GM23338 (cell line): ENCODE measurements at places on chromosomes 7 and 10. TPM values are rescaled to one million over a fixed set of nuclear protein-coding genes. Genes with fewer than 3 reads are reported as not detected.
A peak's percentile ranks its signal among the peaks of the same experiment; 100 is the strongest.

DNA sequence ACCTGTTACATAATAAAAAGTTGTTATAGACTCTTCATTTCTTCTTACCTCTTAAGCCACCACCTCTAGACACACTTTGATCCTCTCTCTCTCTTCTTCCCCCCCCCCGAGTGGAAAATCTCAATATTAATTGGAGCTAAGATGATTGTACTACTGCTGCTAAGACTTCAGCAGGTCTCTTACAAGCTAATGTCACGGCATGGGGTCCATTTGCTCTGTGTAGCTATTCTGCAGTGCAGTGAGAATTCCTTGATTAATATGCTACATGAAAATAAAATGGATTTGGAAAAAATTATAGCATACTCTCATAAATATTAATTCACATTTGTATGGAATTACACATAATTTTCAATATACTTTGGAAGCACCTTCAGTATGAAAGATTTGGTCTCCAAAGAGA is 297.2 kb downstream of the AUTS2 start:
- DNase-seq = no peak

DNA sequence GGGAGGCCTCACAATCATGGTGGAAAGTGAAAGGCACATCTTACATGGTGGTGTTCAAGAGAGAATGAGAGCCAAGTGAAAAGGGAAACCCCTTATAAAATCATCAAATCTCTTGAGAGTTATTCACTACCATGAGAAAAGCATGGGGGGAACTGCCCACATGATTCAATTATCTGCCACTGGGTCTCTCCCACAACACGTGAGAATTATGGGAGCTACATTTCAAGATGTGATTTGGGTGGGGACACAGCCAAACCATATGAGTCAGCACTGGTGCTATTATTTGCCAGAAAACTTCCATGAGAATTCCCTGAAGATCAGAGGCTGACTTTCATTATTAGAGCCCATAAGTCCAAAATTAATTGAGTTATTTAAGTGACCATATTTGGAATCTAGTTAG is 1001.2 kb upstream of the POT1 start:
- no peak for DNase-seq

GRCh38 chr10:17479015-17479615 is 24.7 kb upstream of the ST8SIA6 start:
- no peak for DNase-seq

DNA sequence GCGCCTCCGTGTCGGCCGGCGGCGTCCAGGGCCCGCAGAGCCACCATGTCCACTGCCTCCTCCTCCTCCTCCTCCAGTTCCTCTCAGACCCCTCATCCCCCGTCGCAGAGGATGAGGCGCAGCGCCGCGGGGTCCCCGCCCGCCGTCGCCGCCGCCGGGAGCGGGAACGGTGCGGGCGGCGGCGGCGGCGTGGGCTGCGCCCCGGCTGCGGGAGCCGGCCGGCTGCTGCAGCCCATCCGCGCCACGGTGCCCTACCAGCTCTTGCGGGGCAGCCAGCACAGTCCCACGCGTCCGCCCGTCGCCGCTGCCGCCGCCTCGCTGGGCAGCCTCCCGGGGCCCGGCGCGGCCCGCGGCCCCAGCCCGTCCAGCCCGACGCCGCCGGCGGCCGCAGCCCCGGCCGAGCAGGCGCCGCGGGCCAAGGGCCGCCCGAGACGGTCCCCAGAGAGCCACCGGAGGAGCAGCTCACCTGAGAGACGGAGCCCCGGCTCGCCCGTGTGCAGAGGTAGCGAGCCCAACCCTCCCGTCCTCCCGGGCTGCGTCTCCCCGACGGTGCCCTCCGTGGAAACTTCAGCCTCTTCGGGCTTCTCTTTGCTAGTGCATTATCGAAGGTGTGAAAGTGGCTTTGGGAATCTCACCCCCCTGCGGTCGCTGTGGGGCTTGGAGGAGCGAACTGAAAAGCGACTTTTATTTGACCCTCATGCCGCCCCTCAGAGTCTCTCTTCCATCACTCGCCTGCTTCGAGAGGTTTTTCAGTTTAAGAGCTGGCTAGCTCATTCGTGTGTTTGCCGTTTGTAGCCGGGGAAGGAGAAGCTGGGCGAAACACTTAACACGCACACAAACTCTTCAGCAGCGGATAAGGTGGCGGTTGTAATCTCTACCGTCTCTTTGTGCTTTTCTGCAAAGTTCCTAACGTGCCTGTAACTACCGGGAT is 975 bp downstream of the GLCCI1 start:
- DNase-seq = peak; percentile 54

- DNase-seq = no peak
These were observed 270.5 kb downstream of the CCDC3 start for GRCh38 chr10:12730809-12731519.

DNA sequence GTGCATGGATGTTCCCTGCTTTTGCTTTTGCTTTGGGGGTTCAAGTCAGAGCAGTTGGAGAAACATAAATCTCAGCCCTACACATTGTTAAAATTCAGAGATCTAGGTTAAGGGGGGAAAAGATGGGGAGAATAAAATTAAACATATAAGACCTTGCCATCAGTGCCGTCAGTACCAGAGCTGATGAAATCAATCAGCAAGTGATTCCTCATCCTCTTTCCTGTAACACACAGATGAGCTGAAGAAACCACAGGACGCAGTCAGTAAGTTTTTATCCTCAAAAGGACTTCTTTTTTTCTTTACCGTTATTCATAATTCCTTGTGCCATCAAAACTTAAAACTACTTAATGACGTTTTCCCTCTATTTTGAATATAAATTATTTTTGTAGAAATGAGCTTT is 5.9 kb downstream of the HECW1 start:
- DNase-seq = no peak

GRCh38 chr10:108404155-108404554 is 1239.6 kb upstream of the SORCS1 start:
- DNase-seq = no peak

DNA sequence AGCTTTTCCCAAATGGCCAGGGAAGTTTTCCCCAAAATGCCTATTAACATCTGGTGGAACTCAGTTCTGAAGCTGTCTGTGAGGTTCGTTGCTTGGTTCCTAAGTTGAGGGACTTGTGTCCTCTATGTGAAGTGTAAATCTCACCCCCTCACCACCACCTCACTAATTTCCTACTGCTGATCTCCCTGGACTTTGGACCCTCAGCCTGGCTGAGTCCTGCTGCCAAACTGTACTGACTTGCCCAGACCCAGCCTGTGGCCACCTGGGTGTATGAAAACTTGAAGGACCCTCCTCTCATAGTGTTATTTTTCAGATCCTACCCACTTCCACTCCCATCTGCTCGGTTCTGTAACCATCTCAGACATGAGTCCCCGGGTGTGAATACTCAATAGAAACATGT is 94.9 kb downstream of the MET start:
- no peak for DNase-seq

DNA sequence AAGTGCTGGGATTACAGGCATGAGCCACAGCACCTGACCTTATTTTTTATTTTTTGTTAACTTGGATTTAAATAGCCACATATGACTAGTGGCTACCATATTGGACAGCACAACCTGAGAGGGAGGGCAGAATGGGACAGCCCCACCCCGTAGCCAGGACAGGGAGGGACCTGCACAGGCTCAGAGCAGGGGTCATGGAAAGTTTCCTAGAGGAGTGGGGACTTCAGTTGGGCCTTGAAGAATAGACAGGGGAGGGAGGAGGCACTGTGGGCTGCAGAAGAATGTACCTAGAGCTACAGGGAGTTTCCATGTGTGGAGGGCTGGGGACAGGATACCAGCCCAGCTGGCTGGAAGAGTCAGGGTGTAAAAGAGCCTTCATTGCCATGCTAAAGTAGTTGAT is 8.8 kb downstream of the TRIM8 start:
- no peak for DNase-seq

GRCh38 chr7:154872811-154873499 is 130.0 kb downstream of the PAXIP1 start:
- DNase-seq = no peak

DNA sequence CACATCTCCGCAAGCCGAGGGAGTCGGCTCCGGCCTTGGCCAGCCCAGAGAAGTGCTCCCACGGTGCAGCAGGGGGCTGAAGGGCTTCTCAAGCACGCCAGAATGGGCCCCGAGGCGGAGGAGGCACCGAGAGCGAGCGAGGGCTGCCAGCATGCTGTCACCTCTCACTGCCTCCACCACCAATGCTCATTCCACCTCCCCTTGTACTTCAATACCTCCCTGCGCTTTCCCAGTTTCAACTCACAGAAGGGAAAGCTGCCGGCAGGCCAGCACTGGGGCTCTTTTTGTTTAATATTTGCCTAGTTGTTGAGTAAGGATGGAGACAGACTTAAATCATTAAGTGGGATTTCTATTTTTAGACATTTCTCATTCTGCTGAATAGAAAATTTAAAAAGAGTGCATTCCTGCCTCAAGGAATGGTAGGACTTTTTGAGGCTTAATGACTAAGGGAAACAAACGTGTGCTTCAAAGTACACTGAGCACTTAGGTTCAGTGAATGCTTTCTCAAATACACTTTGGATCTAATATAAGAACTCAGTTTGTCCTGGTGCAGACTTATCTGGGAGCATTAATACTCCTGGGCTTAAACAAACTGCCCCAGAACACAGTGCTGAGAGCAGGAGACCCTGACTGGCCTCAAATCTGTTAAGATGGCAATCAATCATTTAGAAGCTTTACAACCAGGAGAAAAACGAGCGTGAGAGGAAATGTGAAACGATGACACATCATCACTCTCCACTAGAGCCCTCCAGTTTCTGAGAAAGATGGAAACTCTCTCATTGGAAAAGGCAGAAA is 131.2 kb downstream of the RALA start:
- peak; percentile 47 for DNase-seq

APBB1IP gene
- 0.14 TPM in 1 of 2 replicates, not detected in the other for total RNA-seq

ELAPOR2 gene
- total RNA-seq = 27.1 and 42.9 TPM in 2 replicates

ITIH5 gene
- total RNA-seq = 2.2 and 6.6 TPM in 2 replicates

PPP1R17 gene
- 0.27 and 0.52 TPM in 2 replicates for total RNA-seq

CYP3A5 gene
- total RNA-seq = not detected in 2 replicates

CACNB2 gene
- total RNA-seq = 3.8 and 5.9 TPM in 2 replicates

ACTA2 gene
- 2.4 and 9.4 TPM in 2 replicates for total RNA-seq
